ENCODE measurements at places on chromosomes 2 and 18.
A peak's percentile ranks its signal among the peaks of the same experiment; 100 is the strongest.

DNA sequence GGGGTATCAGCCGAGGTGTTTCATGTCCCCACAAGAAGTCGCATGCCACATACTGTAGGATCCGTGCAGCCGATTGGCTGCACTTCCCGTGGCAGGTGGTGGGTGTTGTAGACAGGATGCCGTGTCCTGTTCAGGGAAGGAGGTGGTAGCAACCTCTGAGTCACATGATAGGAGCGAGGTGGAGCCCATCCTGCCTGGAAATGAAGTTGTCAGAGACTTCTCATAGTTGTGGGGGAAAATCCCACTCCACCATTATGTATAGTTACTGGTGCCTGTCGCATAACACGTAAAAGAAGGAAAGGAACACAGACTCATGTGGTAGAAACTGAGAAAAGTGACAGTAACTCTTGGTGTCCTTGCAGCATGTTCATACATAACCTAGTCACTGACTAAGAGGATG lies 91.4 kb upstream of the IL1R2 start:
- DNase-seq: no peak

GRCh38 chr18:43484710-43485109 lies 207.4 kb upstream of the SYT4 start:
- no peak for DNase-seq

- DNase-seq: no peak
Measured at GRCh38 chr18:59873641-59874040, 26.2 kb upstream of the PMAIP1 start.

DNA sequence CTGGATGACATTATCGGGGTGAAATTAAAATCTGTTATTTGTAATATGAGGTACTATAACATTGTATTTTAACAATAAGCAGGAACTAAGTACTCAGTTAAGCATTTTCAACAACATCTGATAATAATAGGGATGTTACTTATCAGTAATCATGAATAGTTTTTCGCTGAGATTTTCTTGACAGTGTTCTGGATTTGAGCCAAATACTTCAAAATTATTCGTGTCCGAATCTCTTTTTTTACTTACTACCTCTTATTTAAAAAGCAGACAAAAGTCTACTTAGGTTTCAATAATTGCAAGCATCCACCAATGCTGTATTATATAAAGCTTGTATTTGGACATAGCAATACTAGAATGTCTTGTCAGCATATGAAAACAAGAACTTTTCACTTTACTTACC lies 6.4 kb upstream of the ANKRD12 start:
- DNase-seq: no peak

GRCh38 chr2:102289129-102289528 lies 22.2 kb upstream of the IL1RL1 start:
- DNase-seq: no peak

DNA sequence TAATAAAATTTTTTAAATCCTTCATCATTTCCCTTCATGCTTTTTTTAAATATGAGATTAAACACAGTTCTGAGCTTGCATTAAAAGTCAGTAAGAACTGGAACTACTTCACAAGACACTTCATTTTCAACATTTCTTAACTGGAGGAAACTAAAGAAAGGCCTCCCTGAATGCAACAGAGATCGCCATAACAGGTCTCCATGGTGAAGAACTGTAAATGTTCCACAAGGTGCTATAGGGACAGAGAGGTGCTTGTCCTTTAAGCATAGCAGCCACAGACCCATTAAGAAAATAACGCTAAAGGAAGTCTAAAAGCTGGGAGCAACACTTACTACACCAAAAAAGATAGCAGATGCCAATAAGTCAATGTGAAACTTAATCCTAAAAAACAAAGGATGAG lies 8.5 kb downstream of the STAM2 start:
- no peak for DNase-seq

- no peak for DNase-seq
Measured at GRCh38 chr18:55910296-55910695, 322.3 kb upstream of the TCF4 start.

DNA sequence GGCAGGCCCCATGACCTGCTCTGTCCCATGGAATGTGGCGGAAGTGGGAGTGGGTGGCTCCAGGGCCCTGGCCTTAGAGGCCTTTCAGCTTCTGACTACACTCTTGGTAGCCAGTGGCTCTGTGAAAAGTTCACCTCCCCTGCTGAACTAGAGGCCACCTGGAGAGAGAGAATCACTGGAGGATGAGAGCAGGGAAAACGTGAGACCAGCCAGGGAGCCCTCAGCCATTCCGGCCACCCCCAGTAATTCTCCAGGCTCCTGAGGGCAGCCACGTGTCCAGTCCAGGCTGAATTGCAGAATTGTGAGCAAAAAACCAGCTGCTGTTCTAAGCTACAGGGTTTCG lies 10.5 kb downstream of the COLEC12 start:
- DNase-seq: no peak

DNA sequence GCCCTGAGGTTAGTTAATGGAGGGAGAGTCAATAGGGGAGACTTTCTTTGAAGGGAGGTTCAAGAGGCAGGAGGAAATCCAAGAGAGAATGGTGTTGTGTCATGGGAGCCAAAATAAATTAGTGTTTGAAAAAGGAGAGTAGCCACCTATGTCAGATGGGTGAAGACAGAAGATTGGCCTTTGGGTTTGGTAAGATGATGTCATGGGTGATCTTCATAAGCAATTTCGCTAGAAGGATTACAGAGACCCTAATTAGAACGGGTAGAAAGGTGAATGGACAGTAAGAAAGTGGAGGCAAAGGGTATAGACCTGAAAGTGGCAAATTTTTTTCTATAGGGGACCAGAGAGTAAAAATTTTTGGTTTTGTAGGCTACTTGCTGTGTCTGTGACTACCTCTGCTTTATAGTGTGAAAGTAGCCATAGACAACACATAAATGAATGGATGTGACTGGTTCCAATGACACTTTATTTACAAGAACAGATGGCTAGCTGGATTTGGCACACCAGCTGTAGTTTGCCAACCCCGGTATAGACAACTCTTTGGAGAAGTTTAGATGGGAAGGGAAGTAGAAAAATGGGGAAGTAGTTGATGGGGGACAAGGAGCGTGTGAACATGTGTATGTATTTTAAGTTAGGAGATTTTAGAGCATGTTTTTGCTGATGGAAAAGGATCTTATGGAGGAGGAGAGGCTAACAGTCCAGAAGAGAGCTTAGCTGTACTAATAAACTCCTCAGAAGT lies 9.3 kb downstream of the STAMBP start:
- no peak for DNase-seq

DNA sequence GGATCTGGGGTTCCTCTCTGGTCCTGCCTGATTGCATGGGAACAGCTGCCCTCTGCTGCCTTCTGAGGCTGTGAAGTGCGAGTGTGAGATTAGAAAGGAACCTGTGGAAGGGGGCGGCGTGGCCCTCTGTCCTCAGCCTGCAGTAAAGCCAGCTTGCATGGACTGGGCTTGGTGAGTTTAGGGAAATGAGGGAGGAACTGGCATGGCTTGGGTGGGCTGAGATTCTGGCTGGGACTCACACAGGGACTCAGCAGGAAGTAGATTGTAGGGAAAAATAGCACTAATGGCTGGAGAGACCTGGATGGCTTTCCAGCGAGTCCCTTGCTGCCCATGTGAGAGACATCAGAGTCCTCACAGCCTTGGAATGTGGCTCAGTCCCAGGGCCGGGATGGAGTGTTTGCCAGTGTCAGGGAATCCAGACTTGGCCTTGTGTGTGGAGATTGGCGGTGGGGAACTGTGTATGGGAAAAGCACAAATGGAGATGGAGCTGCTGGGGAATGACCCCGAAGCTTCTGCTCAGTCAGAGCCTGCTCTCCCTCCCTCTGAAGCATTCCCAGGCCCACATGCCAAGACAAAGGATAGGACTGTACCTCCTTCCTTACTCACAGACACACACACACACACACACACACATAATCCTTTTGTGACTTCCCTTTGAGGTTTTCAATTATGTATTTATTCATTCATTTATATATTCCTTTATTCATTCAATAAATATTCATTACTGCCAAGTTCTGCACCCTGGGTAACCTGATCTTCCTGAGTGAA lies 115.4 kb downstream of the ACAA2 start:
- no peak for DNase-seq

DNA sequence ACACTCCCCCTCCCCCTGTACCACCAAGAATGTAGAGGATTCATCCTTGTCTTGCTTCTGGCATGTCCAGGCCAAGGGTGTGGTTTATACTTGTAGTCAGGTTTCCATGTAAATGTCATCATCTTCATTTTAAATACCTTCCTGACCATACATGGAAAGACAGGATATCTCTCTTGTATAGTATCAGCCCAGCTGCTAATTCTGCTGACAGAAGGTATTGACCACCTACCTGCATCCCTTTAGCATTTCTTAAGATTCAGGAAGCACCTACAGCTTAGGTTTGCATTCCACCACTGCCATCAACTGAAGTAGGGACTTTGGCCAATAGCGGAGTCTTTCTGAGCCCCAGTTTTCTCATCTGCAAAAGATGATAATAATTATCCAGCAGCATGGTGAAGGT lies 22.9 kb upstream of the FSHR start:
- no peak for DNase-seq

DNA sequence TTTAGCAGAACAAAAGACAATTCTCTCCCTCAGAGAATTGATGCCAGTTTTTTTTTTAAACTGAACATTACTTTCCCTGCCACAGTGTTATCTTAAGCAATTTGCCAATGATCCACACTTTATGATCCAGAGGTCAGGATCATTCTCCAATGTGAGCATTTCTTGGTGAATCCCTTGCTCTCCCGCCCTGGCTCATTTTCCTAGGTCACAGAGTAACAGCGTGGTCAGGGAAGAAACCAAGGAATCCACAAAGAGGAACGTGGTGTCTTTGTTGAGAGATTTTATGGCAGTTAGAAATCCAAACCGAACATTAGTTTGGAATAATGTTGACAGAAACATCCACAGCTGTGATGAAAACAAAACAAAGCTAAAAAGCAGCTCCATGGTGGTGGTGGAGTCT lies 250.3 kb downstream of the TTC32 start:
- no peak for DNase-seq

GRCh38 chr2:241904011-241904718 lies 34.6 kb downstream of the RTP5 start:
- no peak for DNase-seq

GRCh38 chr2:74544634-74545033 lies 9.1 kb downstream of the LOXL3 start:
- no peak for DNase-seq

DNA sequence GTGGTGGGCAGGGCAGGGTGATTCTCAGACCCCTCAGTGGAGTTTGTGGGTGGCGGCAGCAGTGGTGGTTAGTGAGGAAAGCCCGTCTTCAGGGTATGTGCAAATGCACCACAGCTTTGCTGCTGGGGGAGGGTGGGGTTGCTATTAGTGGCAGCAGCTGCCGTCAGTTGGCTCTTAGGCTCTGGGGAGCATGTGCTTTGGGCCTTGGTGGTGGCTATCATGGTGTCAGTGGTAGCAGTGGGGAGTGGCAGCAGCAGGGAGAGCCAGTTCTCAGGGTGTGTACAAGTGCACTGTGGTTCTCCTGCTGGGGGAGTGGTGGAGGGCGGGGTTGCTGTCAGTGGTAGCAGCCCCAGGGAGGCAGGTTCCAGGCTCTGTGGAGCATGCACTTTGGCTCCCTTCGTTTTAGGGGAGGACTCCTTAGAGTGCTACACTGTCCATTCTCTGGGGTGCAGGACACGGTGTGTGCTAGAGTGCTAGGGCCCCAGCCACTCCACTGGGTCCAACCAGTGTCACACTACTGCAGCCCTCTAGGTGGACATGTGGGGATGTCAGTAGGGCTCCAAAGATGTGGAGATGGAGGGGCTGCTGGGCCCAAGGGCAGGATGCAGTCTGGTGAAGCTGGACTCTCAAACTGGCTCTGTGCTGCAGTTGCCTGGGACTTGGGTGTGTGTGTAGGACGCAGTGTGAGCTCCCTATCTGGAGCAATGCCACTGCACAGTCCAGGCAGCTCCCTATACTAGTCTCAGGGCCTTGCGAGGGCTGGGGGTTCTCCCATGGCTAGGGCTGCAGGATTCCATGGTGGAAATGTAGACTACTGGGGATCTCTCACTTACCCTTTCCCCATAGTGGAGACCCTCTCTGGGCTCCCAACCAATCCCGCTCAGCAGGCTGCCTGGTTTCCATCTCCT lies 45.3 kb downstream of the ADCYAP1 start:
- DNase-seq: no peak

DNA sequence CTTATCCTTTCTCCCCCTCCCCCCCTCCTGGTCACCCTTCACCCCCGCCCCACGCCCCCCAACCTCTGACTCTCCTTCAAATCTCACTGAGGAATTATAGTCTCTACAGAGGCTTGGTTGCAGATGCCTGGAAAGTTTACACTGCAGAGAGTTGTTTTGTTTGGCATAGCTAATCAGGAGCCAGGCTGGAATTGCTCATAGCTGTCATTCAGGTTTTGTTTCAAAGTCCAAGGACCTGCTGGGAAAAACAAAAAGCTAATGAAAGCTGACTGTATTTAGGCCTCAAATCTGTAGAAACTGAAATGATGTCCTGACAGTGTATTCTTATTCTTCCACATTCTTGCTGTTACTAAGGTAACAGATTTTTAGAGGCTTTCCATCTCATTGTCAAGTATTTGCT lies 22.6 kb downstream of the GREB1L start:
- DNase-seq: no peak

GRCh38 chr2:794554-795241 lies 117.5 kb upstream of the TMEM18 start:
- DNase-seq: no peak

DNA sequence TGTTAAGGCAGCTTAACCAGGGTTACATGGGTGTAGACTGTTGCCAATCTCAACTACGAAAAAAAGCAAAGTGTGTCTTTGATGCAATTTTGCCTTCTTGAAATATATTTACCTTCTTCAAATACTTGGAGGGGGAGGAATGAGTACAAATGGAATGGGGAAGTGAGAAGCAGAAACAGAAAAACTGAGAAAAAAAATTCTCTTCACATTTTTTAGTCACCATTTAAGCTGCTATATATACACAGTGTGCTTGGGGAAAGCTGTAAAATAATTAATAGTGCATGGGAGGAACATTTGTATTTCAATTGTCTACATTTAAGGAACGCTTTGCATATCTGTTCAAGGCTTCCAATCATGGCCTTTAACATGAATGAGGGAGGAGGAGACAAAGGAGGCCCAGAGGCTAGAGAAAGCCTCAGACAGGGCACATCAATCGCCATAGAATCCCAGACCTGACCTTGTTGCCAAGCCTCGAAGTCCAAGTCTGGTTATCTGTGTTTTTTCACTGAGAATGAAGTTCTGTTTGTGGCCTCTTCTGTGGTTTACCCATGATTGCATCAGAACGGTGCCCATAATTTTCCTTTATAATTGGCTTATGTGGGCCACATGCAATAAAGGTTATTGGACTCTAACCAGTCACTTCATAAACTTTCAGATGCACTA lies 158.6 kb downstream of the PIK3C3 start:
- DNase-seq: peak; percentile 82

DNA sequence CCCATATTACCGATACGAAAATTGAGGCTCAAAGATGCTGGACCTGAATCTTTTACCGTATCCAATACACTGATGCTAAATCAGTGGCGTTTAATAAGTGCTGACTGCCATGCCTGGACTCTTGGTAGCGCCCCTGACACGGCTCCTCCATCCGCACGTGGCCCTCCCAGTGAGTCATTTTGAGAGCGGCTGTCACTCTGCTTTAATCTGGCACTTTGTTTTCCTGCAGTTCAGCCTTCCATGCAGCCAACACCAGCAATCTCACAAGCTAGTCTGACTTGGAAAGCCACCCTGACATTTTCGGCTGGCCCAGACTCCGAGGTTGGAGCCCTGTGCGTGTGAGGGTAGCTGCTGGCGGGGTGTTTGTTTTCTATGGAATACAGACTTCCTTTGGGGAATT lies 155.1 kb upstream of the LMAN1 start:
- peak; percentile 51 for DNase-seq

Data from erythroblast (primary cell).